ENCODE measurements at places on chromosomes 16 and 17.

DNA sequence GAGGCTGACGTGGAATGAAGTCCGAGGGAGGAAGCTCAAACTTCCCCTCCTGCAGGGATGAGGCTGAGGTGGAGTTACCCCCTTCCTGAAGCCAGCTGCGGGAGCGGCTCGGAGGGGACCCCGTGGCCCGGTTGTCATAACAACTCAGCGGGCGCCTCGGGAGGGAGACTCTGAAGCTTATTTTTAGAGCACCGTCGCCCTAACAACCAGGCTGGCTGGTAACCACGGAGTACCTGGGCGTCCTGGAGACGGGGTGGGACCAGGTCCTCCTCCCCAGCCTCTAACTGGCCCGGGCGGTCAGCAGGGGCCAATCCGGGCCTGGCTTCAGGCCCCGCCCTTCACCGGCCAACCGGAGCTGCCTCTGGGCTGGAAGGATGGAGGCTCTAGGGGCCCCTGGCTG is 27.7 kb downstream of the NECAB2 start:
- DNase-seq = no peak

DNA sequence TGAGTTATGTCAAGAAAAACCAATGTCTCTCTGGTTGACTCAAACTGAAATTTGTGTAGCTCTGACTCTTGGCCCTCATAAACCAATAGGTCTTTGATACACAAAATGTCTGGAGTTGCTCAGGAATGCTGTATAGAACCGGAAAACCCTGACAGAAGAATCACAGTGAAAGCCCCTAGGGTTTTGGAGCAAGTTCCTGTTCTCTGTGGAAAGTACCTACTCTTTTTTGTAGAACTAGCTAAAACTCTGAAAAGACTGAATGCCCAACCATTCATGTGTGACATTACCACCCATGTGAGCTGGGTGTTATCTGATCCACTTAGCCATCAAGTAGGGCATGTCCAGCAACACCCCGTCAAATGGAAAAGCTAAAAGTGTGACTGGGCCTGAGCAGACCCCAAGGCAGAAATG is 28.8 kb downstream of the CCL4 start:
- DNase-seq = no peak

DNA sequence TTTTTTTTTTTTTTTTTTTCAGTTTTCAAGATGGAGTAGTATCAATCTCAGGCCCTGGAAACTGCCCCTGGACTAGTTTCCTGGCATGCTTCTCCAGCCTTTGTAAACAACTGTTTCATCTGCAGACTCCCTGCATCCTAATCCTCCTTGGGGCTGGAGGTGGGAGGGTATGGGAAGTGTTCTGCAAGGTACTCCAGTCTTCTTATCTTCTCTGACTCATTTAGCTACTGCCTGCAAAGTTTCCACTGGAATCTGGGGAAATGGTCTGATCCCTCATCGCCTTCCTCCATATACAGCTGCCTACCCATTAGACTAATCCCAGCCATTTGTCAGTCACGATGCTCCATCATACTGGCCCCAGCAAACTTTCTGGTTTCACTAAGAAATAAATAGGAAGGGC is 21.5 kb downstream of the COPZ2 start:
- no peak for DNase-seq

DNA sequence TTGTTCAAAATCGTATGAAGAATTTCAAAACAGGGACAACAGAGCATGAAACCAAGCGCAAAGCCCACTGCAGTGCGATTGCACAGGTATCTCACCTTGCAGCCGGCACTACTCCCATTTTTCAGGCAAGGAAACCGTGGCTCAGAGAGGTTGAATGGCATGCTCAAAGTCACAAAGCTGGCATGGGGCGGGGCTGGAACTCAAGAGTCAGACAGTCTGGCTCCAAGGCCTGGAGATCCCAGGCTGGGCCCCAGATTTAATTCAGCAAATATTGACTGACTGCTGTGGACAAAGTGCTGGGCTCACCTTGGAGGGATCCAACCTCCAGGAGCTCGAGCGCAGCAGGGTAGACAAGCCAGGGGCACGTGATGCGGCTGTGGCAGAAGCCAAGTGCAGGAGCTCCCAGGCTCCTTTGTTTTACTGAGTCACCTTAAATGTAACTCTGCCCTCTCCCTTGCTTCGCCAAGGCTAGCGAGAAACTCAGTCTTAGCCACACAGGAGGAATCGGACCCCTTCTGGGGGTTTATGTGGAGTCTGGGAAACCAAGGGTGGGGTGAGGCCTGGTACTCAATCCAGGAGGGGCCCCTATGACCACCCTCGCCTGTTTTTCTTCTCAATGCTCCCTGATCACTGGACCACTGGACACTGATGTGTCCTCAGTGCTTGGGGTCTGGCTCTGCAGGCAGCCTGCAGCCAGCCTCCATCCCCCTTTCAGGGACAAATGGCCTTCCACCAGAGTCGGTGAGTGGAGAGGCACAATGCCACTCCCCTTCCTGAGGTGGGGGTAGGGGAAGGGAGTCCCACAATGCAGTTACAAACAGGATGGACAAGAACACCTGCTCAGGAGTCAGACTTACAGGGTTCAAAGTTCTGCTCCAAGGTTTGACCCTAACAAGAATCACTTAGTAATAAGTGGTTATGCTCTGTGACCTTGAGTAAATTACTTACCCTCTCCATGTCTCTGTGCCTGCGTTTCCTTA is 3.9 kb upstream of the SPATA20 start:
- DNase-seq = no peak

DNA sequence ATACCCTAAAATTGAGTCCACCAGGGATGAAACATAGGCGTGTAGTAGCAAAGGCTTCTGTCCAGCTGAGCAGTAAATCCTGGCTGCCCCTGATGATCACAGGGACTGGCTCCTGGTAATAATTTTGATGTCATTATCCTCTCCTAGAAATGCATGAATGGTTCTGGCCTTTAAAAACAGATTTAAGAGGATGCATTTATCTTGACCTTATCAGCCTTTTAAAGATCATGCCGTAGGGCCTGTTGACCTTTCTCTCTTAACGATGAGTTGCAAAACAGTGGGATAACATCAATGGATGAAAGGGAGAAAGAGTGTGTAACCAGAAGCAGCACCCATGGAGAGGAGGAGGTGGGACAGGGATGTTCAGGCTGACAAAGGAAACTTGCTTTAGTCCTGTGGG is 128.5 kb downstream of the CA10 start:
- no peak for DNase-seq

Measured in CD4-positive, alpha-beta T cell treated with Interleukin-4 for 4 hours (primary cell).